ENCODE measurements at places on chromosomes 1 and 21.

- no peak for DNase-seq
Measured at GRCh38 chr1:88276163-88276562, 407.9 kb upstream of the PKN2 start.

DNA sequence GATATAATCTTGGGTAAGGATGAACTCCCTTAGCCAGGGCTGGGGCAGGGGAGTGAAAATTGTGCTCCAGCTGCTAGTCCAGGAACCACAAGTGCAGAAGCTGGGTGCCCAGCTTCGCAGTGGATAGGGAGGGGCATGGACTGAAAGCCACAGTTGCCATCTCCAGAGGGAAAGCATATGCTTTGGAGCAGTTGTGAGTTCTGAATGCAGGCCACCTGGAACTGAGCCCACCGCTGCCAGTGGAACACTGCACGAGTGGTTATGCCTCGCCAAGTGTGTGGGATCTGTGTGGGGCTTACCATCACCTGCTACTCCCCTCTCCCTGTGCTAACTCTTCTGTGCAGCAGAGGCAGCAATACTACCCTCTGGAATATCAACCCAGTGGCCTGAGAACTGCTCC, 158.4 kb upstream of the DPT start:
- no peak for DNase-seq

GRCh38 chr1:167088746-167089417, 1.3 kb downstream of the GPA33 start:
- DNase-seq: no peak

DNA sequence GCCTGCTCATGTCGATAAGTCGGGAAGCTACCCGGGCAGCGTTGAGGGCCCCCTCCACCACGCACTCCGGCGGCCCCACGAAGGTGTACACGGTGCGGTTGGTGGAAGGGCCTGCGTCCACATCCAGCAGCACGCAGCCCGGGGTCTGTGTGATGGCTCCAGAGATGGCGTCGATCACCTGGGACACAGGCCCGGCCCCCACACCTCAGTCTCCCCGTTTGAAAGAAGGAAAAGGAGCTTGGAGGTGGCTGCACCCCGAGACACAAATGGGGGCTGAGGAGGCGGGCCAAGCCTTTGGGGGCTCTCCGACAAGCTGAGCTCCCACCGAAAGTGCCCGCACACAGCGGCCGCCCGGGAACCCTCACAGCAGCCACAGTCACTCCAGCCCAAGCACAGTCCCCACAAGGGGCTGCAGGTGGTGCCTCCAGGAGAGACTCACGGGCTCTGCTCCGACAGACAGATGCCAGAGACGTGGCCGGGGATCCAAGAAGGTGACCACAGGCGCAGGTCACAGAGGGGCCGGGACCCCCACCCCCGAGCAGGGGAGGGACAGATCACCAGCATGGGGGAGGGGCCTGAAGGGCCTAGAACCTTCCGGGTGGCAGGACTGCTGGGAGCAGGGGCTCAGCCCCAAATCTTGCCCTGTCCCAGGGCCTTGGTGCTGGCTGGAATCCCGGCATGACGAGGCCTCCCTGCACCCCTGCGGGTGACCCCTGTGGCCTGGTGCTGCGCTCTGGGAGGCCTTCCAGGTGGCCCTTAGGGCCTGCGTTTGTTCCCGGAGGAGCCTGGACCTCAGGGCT, 1.0 kb downstream of the FTCD start:
- no peak for DNase-seq

- no peak for DNase-seq
Measured at GRCh38 chr1:195105281-195105680, 1503.0 kb downstream of the KCNT2 start.

DNA sequence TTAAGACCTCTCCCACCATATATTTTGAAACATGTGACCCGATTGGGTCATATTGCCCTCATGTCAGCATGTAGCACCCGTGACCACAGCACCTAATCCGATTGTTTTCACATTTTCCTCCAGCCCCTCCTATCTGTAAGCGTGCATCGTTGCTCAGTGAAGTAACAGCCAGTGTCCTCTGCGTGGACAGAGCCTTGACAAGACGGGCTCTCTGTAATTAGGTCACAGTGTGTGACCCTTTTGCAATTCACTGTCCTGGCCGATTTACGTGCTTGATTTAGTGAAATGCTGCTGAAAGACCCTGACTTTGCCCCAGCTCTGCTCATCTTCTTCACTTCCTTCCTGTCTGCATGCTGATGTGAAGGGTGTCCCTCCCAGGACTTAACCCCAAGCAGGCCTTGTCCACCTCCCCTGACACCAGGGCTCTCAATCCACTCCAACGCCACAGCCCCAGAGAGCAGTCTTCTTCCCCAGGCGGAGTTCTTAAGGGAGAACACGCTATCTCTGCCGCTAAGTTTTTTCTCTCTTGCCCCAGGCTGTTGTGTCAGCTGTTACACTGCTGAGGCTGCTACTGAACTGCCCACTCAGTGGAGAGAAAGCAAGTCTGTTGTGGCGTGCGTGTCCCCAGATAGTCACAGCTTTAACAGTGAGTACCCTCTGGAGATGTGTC, 19.4 kb downstream of the URB2 start:
- DNase-seq: no peak

DNA sequence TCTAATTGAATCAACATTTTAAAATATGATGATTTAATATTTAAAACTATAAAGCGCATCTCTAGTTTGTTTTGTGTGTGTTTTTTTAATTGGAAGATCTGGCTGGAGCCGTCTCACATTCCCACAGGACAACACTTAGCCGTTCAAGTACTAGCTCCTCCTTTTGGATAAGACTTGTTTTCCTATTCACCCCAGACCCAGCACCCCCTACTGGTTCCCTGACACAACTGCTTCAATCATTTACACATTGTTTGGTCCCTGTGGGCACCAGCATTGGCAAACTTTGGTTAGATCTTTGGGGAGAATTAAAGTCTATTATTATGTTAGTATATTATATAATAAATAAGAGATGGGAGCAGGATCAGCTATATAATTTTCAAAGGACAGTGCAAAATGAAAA, 34.5 kb downstream of the TYW3 start:
- DNase-seq: no peak

- DNase-seq: no peak
Measured at GRCh38 chr1:242448910-242449645, 75.4 kb downstream of the PLD5 start.

- DNase-seq: no peak
Measured at GRCh38 chr1:48960320-48960719, 183.6 kb upstream of the BEND5 start.

DNA sequence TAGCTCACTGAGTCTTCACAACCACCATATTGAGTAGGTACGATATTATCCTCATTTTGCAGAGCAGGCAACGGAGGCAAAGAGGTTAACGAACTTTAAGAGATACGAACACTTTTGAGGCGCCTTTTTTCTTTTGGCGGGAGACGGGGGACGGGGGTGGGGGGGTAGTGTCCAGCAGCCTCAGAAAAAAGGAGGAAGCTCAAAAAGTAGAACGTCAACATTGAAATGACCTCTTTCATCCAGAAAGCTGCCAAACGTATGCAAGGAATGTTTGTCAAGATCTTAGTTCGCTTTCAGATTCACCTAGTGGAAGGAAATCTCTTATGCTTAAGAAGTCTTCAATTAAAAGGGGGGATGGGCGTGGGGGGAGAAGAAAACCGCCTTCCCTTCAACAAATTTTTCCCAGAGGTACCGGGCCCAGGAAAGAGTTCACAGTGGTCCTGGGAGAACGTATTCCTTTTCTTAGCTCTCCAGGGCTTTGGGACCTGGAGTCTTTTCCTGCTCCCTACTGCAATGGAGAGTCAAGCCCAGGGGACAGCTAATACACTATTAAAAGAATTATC, 1.1 kb upstream of the PCAT6 start:
- no peak for DNase-seq

DNA sequence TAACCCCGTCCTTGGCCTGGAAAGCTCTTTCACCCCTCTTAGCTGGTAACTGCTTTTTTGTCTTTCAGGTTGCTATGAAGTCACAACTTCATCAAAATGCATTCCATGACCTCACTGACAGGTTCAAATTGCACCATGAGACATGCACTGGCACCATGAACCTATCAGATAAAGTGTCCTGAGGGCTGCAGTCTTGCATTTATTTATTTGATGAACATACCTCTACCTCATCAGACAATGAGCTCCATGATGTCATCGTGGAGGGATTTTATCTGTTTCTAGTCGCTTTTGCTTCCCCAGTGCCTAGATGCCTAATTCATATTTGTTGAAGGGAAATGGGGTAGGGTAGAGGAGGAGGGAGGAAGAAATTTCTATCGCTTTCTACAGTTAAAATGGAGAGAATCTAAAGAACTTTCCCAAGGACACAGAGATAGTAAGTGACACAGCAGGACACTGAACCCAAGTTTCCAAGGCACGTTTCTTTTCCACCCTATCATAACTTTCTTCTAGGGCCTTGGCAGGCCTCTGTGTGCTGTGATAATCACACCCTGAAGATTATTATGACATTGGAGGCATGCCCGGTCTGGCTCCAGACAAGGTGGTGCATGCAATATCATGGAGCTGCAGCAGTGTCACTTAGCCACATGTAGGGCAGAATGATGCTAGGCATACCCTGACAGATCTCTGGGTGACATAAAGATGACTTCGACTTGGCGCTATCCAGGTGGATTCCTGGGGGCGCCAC, 69.5 kb downstream of the CD58 start:
- no peak for DNase-seq

GRCh38 chr1:42319871-42320484, 15.1 kb downstream of the FOXJ3 start:
- DNase-seq: no peak

DNA sequence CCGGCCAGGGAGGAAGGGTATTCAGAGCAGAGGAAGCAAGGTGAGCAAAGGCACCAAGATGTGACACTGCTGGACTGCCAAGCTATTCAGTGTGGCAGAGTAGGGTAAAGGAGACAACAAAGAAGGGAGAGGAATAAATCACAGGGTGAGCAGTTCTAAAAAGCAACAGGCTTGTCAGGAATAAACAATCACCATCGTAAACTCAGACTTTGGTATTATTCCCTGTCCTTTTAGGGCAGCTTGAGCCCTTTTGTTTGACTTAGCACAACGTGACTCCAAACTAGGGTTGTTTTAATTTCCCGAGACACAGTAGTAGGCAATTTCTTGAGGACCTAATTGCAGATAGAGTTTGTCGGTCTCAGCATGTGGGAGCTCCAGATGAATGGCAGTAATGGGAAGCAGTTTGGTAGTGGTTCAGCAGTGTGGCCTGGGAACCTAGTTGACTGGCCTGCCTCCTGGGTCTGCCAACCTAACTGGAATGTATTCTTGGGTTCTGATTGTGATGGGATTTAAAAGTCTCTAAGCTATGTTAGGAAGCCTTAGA, 4.3 kb downstream of the CR1L start:
- DNase-seq: no peak

DNA sequence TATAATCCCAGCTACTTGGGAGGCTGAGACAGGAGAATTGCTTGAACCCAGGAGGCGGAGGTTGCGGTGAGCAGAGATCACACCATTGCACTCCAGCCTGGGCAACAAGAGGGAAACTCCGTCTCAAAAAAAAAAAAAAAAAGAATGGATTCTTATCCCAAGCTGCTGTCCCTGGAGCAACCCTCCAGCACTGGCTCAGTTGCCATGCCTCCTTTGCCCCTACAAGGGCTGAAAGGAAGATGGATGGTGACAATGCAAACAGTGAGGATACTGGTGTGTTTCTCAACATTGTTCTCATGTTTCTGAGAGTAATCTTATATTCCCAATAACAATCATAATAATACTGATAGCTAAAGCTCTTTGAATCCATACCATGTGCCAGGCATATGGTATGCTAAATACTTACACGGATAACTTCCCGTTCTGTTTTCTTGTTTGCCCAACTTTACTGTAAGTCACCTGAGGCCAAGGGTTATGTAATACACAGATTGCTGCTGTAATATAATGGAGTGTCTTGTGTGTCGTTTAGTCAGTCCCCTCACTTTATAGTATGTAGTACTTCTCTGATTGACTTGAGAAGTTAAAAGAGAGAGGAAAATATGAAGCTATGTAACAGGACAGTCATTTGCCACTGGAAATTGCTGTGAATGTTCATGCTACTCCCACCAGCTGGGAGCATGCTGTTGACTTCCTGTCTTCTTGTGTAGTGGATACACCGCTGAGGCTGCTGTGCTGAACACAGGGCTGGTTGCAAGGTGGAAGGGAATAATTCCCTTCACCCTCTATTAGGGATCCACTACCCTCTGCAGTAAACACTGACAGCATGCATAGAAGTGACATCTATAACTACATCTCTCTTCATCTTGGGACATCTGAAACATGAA, 153.6 kb downstream of the CNIH3 start:
- no peak for DNase-seq

- DNase-seq: no peak
Measured at GRCh38 chr1:41891199-41891896, 27.4 kb downstream of the HIVEP3 start.

DNA sequence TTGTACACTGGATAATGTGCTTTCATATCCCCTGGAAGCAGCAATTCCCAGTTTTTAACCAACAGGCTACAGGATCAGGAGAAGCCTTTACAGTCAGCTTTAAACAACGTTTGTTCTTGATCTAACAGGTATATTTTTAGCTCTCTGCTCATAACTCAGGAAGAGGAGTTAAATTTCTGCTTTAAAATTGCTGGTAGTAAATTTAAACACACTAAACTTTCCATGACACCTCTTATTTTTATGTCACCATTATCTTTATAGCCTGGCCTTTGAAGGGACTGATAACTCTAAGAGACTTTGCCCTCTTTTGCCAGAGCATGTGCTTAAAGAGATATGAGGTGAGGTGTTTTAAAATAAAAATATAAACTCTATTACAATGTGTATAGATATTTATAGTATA, 119.6 kb upstream of the BRINP3 start:
- DNase-seq: no peak

DNA sequence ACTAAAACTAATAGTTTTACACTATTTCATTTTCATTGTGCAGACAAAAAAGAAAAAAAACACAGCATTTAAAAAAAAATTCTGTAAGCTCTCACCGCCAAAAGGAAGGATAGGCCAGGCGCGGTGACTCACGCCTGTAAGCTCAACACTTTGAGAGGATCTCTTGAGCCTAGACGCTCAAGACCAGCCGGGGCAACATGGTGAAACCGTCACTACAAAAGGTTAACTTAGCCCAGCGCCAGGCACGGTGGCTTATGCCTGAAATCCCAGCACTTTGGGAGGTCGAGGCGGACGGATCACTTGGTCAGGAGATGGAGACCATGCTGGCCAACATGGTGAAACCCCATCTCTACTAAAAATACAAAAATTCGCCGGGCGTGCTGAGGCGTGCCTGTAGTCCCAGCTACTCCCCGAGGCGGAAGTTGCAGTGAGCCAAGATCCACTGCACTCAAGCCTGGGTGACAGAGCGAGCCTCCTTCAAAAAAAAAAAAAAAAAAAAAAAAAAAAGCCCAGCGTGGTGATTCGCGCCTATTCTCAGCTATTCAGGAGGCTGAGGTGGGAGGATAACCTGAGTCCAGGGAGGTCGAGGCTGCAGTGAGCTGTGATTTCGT, 14.3 kb upstream of the SPEN start:
- DNase-seq: no peak

GRCh38 chr1:169874229-169874628, 19.5 kb downstream of the SCYL3 start:
- DNase-seq: no peak

GRCh38 chr1:83734420-83734819, 264.5 kb downstream of the TTLL7 start:
- no peak for DNase-seq

- DNase-seq: no peak
Measured at GRCh38 chr1:22150923-22151322, 8.0 kb upstream of the WNT4 start.
